ENCODE measurements at places on chromosomes 5 and 9. TPM values are rescaled to one million over a fixed set of nuclear protein-coding genes. Genes with fewer than 3 reads are reported as not detected.

DNA sequence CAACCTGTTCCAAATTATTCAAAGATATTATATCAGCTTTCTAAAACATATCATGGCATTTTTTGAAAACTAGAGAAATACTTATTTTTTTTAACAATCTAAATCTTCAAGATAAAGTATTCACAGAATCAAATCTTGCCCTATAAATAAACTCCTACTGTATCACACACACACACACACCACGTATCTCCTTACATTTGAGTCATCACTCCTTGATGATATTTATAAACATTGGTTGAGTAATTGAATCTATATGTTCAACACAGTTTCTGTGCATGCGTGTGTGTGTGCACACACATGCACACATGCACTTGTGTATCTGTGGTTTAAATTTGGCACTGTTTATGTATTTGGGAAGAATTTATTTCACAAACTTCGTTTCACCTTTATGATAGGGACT is 1716.4 kb downstream of the EFNA5 start:
- DNase-seq = no peak

- DNase-seq = no peak
Observed at GRCh38 chr5:149415066-149415967, 36.2 kb upstream of the IL17B start.

Gene HRH2
- total RNA-seq = 1.4 TPM

Gene NANS
- 69.3 TPM for total RNA-seq

Gene FAM153A
- 11.3 TPM for total RNA-seq

DNA sequence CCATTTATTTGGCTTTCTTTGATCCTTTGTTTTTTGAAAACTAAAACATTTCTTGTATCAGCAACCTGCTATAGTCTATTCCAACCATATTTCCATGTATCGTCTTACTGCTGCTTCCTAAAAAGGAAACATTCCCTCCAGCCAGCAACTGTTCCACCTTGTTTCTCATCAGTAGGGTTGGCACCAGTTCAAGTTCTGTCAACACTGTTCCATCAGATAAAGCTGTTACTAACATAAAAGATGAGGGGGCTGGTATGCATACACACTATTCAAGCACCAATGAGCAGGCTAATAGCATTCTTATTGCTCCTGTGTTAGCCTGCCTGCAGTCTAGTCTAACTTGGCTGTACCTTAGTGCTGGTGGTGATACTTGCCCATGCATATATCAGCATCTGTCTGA is 178.3 kb downstream of the CWC27 start:
- DNase-seq = no peak

Gene FOXD1
- total RNA-seq = 2.6 TPM

GRCh38 chr5:143871672-143872071 is 59.7 kb downstream of the HMHB1 start:
- DNase-seq = no peak

DNA sequence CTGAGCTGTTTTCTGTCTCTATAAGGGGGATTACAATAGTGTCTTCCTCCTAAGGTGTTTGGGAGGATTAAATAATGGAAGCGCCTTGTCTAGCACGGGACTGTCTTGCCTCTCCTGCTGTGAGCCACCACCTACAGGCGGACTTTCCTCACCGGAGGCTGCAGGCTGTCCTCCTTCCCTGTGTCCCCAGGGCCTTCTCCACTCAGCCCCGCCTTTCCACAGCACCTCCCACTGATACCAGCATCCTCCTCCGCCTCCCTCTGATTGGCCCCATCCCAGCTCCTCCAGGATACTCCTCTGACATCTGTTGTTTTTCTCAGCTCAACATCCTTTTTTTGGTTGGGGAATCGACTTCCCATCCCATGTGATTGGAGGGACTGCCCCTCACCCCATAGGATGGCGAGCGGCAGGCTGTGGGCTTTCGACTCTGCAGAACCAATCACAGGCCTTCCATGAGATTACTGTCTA is 851 bp upstream of the ZDHHC12 start:
- DNase-seq = peak; percentile 74

DNA sequence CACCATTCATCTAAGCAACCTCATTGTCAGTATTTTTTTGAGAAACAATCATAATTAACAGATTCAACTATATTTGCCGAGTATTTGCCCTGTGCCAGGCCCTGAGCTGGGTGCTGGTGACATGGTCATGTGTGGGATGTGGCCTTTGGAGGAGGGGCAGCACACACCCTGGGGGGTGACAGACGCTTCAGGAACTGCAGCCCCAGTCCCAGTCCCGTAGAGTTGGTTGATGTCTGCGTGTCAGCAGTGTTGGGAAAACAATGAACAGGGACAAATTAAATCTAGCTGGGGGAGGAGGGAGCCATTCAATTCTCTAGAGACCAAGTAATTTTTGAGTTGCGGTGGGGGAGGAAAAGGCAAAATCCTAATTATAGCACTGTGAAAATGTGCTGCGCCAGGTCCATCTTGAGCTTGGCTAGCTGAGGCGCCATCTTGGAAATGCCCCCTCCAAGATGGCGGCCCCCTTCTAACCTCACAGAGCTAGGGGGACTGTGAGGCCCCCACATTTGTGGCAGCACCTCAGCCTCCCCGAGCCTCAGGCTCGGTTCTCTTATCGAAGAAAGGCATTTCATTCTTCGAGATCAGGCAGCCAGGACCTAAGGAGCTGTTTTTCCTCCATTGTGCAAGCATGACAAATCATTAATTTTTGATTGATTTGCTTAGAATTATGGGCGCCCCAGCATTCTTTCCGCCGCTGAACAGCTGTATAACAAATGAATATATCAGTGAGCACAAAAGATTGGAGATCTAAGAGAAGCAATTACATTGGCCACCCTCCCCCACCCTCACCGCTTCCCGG is 87.8 kb downstream of the ZNF618 start:
- peak; percentile 38 for DNase-seq

Gene RICTOR
- total RNA-seq = 35.5 TPM

GRCh38 chr9:92969516-92970466 is 22.5 kb downstream of the FGD3 start:
- no peak for DNase-seq

DNA sequence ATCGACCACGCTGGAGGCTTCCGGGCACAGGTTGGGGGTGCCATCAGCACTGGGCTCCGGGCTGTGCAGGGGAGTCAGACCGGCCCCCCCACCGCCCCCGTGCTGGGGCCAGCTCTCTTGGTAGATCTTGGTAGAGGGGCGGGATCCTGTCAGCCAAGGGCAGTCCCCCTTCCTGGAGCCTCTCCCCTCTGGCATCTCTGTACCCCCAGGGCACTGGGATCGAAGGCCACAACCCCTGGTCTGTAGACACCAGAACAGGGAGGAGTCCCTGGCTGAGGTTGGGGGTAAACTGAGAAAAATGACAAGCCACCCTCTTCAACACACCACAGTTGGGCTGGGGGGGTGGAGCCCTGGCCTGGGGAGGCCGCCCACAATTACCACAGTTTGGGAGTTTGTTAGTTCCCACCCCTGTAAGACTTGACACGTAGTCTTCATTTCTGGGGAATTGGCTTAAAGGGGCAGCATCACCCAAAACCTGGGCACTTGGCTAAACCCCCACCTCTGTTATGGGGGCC is 882 bp downstream of the CERCAM start:
- no peak for DNase-seq

Gene PCDHAC1
- total RNA-seq = 12.2 TPM

Gene SPATA9
- total RNA-seq = 0.20 TPM

DNA sequence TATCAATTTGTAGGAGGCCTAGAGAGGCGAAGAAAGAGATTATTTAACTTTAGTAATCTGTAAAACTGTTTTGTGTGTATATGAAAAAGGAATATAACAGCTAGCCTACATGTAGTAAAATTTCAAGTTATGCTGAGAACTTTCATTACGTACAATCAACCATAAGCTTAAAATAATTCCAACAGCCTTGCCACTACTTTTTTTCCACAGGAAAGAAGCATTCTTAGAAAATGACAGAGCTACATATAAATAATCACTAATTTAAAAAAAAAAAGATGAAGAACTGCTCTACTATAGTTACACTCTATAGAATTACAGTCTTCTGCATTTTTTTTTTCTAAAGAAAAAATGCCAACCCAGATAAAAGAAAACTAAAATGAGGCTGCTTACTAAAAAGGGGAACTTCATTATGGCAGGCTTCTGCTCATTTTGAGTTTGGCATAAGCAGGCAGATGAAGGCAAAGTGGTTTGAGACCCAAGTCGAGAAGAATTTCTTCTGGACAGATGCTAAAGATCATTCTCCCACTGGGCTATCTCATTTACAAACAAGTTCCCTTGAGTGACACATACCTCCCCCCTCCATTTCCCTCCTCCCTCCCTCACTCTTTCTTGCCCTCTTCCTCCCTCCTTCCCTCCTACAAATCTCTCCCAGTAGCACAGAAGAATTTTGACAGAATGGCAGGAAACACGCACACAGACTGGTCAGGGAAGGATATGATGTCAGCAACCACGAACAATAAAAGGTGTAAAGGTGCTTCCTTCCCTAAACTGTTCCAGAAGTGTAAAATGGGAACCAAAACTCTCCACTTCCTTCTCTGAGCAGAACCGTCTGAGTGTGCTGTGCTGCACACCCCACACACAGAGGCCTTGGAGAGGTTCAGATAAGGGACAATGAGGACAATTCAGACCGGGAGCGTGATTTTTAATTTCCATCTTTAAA is 56.1 kb downstream of the MEF2C start:
- DNase-seq = peak; percentile 27

Gene CRB2
- 0.06 TPM for total RNA-seq

DNA sequence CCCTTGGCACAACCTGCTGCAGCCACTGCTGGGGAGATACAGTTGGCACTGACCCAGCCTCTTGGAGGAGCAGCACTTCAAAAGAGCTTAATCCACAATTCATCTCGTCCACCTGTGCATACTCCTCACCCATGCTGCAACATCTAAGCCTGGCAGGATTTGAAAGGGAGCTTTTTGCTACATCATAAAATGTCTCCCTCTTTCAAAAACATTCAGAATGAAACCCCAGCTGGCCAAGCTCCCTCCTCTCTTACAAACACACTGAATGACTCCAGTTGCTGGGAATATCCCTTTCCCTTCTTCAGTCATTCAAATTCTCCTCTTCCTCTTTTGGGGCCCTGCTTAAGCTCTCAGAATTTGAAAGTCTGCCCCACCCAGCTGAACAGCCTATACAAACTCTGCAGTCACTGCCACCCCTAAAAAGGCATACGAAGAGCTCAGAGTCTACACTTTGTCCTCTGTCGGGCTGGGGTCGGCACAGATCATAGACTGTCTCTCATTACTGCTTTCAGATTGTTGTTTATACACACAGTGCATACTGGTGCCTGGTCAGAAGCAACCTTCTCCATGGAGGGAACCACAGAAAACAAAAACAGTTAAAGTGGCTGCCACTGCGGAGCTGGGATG is 8.8 kb upstream of the C5orf15 start:
- DNase-seq = no peak

Gene SLC23A1
- 17.0 TPM for total RNA-seq

GRCh38 chr9:109369285-109369684 is 48.4 kb upstream of the EPB41L4B start:
- no peak for DNase-seq

DNA sequence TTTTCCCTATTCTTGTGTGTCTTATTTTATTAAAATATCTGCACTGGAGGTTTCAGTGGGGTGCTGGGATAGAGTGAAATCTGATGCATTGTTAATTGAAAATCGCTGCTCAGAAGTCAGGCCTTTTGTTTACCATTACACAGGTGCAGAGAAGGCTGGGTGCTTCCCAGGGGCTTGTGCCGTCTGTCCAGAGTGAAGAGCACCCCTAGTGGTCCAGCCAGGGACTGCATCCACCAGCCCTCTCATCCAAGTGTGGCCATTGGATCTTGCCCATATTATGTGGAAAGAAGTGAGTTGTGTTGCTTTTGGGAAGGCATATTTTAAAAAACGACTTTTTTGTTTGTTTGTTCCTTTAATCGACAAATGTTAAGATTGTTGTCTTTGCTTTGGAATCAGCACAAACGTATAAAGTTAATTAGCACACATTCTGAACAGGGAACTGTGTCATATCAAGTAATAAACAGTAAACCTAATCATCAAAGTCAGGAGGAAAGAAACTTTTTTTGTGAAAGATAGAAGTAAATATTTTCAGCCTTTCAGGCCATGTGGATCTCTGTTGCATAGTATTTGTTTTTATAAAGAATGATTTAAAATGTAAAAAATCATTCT is 315.6 kb downstream of the MTRR start:
- no peak for DNase-seq

DNA sequence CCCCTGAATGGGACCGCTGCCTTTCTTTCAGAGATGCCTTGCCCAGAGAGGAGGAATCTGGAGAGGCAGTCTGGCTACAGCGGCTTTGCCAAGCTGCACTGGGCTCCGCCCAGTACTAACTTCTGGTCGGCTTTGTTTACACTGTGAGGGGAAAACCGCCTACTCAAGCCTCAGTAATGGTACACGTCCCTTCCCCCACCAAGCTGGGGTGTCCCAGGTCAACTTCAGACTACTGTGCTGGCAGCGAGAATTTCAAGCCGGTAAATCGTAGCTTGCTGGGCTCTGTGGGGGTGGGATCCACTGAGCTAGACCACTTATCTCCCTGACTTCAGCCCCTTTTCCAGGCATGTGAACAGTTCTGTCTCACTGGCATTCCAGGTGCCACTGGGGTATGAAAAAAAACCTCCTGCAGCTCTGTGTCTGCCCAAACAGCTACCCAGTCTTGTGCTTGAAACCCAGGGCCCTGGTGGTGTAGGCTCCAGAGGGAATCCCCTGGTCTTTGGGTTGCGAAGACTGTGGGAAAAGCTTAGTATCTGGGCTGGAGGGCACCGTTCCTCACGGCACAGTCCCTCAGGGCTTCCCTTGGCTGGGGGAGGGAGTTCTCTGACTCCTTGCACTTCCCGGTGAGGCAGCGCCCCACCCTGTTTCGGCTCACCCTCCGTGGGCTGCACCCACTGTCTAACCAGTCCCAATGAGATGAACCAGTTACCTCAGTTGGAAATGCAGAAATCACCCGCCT is 171.2 kb downstream of the CWC27 start:
- DNase-seq = peak; percentile 70

Gene RNF183
- total RNA-seq = 5.3 TPM

Gene KCNV2
- total RNA-seq = not detected

- no peak for DNase-seq
Observed at GRCh38 chr5:36602704-36603321, 3.6 kb upstream of the SLC1A3 start.

Gene NIPAL4
- 0.63 TPM for total RNA-seq

- DNase-seq = no peak
Observed at GRCh38 chr5:149496166-149496565, 55.1 kb downstream of the CSNK1A1 start.

Gene MAP1B
- total RNA-seq = 81.3 TPM

Gene CCNH
- total RNA-seq = 35.8 TPM

GRCh38 chr9:21836437-21837161 is 34.2 kb downstream of the MTAP start:
- DNase-seq = no peak
